Activated CD4-positive, alpha-beta T cell treated with anti-CD3 and anti-CD28 coated beads, Interleukin-2, amount 50 U/mL, for 1 hour (primary cell): ENCODE measurements at places on chromosomes 4 and X.

- peak; percentile 57 for DNase-seq
Observed at GRCh38 chrX:103254921-103255493, at the start of gene TCEAL8. Gene TCEAL8 (minus strand): TSS chrX:103255155. CDS start chrX:103253979, 1,176 bp downstream.

DNA sequence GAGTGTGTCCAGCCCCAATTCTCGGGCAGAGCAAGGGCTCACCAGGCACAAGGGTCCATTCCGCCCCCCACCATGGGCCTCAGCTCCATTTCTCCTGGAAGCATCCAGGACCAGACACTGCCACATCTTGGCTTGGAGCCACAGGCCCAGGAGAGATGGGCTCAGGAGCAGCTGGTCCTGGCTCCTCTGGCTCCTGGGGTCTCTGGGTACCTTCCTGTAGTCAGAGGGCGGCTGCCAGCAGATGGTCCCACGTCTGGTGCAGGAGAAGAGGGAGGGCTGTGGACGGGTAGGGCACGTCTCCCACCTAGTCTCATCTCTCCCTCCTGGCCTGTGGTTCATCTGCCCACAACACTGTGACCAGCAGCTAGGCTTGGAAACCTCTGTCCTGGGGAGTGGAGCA, 8.0 kb downstream of the ATP2B3 start:
- DNase-seq: no peak

- DNase-seq: no peak
Observed at GRCh38 chrX:94831364-94831763, 1157.4 kb downstream of the FAM133A start.

DNA sequence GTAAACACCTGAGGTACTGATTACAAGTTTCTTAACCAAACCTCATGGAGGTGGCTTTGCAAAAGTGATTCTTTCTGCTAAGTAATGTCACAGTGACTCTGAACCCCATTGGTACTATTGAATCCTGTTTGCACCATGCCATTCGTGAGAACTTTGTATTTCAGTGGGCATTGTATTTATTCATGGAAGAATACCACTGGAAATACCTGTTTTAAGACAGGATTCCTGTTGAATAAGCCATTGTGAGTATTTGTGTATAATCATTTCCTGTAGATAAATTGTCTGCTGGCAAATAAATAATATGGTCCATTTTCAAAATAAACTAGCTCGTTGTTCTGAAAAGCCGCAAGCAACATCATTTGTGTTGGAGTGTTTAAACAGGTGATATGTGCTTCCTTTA, 136.4 kb upstream of the GUCY1A1 start:
- DNase-seq: no peak

GRCh38 chr4:158786121-158786601, 17.3 kb downstream of the FNIP2 start:
- no peak for DNase-seq

DNA sequence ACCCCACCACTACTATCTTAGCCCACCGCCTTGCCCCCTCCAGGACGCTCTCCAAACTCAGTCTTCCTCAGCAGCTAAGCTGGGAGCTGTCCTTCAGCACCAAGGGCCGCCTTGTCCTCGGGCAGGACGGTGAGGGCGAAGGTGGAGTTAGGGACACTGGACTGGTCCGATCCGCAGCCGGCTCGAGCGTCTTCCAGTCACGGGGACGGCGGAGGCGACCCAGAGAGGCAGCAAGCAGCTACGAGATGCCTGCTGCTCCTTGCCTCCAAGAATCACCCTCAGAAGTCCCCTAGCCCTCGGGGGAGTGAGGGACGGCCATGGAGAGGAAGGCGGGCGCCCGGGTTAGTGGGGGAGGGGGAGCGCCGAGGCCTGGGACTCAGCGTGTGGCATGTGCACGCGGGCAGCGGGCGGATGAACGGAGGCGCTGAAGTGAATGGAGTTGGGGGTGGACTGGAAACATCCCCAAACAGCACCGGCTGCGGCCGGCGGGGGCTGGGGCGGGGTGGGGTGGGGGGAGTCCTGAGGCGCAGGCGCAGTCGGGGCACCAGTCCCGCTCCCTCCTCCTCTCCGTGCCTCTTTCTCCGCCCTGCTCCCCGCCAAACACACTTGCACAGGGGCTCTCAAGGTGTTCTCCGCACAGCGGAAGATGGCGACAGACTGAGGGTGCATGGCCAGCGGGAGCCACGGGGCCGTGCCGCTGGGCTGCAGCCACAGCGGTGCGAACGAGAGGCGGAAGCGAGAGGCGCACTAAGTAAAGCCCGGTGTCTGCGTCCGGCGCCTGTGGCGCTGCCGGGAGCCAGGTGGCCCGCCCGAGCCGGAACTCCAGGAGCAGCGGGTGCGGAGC, at the start of gene NALF2:
NALF2 (plus strand) TSS at position 545 of the 844 bp plus-strand sequence. CDS start 957 bp downstream, outside the sequence.
- DNase-seq: peak; percentile 34
